ENCODE measurements at places on chromosomes 1 and 21. TPM values are rescaled to one million over a fixed set of nuclear protein-coding genes. Genes with fewer than 3 reads are reported as not detected.
A peak's percentile ranks its signal among the peaks of the same experiment; 100 is the strongest.

- DNase-seq, result no peak
- peak overlapping the region; percentile 72 for H3K27ac ChIP-seq
- no peak overlapping the region for H3K4me3 ChIP-seq
- no peaks in the 10 kb centered on the region for H3K36me3 ChIP-seq
- H3K4me1 ChIP-seq, result peaks cover 53% of the 10 kb centered on the region
- peaks cover 16% of the 10 kb centered on the region for H3K27me3 ChIP-seq
Observed at GRCh38 chr1:206687915-206688442, 3.3 kb downstream of the MAPKAPK2 start.

DNA sequence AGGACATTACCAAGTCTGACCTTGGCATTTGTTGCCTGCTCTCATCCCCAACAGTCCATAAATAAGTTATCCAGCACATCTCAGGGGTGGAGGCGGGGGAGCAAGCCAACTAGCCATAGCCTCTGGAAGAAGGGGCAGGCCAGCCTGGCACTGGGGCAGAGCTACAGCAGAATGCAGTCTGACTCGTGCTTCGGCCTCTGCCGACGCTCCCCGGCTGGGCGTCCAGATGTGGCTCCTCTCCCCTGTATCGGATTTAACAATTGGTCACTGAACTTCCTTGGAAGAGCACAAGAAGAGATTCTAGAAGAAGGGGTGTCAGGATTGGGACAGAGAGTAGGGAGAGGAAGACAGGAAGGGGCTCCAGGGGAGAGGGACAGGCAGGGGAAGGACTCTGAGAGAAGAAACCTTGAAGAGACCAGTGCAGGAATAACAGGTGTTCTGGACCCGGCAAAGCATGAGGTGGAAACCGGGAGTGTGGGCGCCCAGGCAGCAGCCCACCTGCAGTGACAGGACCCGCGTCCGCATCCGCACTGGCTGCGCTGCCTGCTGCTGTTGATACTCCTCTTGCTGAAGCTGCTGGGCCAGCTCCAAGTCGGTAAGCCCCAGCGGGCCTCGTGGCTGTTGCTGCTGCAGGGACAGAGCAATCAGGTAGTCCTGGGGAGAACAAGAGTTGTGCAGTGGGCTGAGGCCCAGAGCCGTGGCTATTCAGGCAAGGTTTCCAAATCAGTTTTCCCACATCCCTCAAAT, 9.4 kb downstream of the MINDY1 start:
- H3K27ac ChIP-seq, result peak overlapping the region; percentile 25
- DNase-seq, result no peak
- H3K27me3 ChIP-seq, result no peaks in the 10 kb centered on the region
- H3K4me1 ChIP-seq, result no peaks in the 10 kb centered on the region
- no peak overlapping the region for H3K4me3 ChIP-seq

DNA sequence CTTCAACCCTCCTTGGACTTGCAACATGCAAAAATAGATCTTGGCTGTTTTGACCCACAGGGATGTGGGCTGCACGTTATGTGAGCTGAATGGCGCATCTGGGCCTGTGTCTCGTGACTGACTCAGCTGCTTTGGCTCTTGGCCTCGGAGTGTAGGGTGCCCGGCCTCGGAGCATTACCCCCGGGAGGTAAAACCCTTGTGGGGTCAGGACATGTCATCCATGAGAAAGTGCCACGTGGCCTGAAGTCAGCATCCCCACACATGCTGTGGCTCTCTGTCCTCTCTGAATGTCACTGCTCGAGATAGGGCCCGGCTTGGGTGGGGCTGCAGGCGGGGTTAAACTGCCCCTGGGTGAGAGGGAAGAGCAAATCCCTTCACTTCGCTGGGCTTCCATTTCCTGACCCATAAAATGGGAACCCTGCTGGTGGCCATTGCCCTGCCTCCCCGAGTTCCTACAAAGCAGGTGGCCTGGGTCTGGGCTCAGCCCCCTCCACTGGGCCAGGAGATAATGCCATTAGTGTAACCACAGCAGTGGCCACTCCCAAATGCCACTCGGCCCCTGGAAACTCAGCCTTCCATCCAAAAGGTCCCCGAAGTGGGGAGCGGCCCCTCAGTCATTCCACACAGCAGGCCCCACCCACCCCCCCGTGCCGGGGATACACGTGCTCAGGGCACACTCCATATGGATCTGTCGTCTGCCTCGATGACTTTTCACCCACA, 22.8 kb upstream of the TSPEAR start:
- no peaks in the 10 kb centered on the region for H3K36me3 ChIP-seq
- no peak overlapping the region for H3K4me3 ChIP-seq
- no peak overlapping the region for H3K27ac ChIP-seq
- H3K4me1 ChIP-seq, result no peaks in the 10 kb centered on the region
- no peak for DNase-seq
- H3K27me3 ChIP-seq, result peaks cover 33% of the 10 kb centered on the region

- no peaks in the 10 kb centered on the region for H3K36me3 ChIP-seq
- DNase-seq, result no peak
- H3K4me3 ChIP-seq, result no peak overlapping the region
- H3K27ac ChIP-seq, result no peak overlapping the region
- H3K4me1 ChIP-seq, result no peaks in the 10 kb centered on the region
Observed at GRCh38 chr1:198651650-198652400, 13.0 kb downstream of the PTPRC start.

DNA sequence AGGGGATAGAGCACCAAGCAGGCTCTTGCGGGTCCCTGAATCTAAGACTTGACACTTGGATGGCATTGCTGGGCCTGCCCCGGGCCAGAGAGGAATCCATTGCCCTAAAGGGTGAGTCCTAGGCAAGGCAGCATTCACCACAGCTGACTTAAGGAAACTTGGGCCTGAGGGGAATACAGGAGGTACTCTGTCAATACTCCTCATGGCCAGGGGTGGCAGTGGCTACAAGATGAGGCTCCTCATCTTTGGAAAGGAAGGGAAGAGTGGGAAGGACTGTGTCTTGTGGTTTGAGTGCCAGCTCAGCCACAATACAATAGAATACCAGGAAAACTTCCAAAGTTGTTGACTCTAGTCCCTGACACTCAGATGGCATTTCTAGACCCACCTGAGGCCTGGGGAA, 5.1 kb downstream of the KRTAP22-1 start:
- no peak overlapping the region for H3K27ac ChIP-seq
- no peak overlapping the region for H3K4me3 ChIP-seq
- DNase-seq, result no peak
- no peaks in the 10 kb centered on the region for H3K4me1 ChIP-seq
- no peaks in the 10 kb centered on the region for H3K27me3 ChIP-seq

DNA sequence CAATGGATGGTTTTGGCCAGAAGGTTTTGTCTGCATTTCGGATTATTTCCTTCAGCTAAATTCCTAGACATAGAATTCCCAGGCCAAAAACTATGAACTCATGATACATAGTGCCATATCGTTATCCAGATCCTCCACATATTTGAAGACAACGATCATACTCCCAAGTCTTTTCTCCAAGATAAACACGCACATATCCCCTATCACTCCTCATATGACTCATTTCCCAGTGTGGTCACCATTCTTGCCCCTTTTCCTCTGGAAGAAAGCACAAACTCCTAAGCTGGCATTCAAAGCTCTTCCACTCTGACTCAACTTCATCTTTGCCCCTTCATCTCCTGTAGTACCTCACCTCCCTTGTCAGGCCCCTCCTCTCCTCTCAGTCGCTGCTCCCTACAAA, 277.6 kb downstream of the PLPP3 start:
- H3K4me1 ChIP-seq, result peaks cover 19% of the 10 kb centered on the region
- H3K4me3 ChIP-seq, result no peak overlapping the region
- no peak for DNase-seq
- H3K27me3 ChIP-seq, result no peaks in the 10 kb centered on the region

DNA sequence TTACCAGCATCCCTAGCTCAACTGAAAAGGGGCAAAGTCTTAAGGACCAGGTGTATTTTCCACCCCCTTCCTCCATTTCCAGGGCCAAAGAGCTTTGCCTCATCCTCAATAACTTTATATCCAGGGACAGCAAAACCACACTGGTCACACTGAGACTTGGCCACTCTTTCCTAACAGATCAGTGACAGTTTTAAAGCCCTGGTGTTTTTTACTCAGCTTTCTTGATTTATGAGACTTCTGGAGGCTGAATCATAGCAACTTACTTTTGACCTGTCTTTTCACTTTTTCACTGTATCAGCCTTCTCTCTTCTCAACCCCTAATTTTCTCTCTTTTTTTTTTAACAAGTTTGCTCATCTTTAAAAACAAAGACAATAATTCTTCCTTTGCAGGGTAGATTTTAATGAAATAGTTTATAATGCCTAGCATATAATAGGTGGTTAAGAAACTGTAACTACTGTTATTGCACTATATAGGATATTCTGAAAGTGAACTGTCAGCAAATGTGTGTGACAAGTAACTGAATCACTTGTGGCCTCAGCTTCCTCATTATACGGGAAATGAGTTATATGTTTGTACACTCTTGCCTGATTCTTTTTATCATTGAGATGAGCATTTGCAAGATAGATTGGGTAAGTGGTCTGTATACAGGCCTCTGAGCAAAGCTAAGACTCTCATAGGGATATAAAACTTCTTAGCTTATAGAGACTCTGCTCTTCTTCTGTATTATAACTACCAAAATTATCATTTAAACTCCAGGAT, 19.7 kb upstream of the DYNLT5 start:
- H3K36me3 ChIP-seq, result no peaks in the 10 kb centered on the region
- no peaks in the 10 kb centered on the region for H3K4me1 ChIP-seq
- no peak overlapping the region for H3K27ac ChIP-seq
- DNase-seq, result no peak
- H3K27me3 ChIP-seq, result peaks cover 5% of the 10 kb centered on the region

DNA sequence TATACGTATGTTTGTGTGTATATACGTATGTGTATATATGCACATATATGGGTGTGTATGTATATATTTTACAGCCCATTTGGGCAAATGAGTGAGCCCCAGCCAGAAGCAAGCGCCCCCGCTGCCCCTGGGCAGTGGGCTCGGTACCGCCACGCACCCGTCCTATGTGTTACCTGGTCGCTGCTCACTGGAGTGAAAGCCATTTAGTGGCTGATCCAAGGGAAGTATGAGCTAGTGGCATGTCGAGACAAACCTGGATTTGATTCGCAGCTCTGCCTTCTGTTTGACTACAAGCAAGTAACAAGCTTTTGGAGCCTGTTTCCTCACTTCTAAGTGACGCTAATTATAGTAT, 35.8 kb upstream of the JAK1 start:
- H3K4me1 ChIP-seq, result peaks cover 4% of the 10 kb centered on the region
- H3K27ac ChIP-seq, result no peak overlapping the region
- DNase-seq, result no peak
- H3K36me3 ChIP-seq, result peaks cover 12% of the 10 kb centered on the region

DNA sequence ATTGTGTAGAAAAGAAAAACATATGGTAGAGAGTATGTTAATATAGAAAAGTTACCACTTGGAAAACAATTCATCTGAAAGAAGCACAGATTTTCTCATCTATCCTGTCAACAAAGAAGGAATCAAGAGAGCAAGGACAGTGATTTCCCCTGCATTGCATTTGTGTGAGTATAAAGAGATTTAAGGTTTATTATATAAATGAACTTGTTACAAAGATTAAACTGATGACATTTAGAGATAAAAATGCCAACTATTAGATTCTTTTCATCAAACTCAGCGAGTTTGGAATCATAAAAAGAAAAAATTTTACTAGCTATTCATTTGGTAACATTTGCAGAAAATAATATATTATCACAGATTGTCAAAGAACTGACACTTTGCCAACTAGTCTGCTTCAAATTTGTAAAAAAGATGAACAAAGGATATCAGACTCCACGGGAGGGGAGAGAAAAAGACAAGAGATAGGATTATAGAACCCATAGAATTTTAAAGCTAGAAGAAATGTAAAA, at the start of gene RGS21:
Gene RGS21 (plus strand): TSS at position 51 of the 509 bp plus-strand sequence. CDS start 26,045 bp downstream, outside the sequence.
- no peak for DNase-seq
- peaks cover 4% of the 10 kb centered on the region for H3K4me1 ChIP-seq
- no peak within 1 kb of the TSS for H3K27ac ChIP-seq
- no peaks in the 10 kb centered on the region for H3K27me3 ChIP-seq

DNA sequence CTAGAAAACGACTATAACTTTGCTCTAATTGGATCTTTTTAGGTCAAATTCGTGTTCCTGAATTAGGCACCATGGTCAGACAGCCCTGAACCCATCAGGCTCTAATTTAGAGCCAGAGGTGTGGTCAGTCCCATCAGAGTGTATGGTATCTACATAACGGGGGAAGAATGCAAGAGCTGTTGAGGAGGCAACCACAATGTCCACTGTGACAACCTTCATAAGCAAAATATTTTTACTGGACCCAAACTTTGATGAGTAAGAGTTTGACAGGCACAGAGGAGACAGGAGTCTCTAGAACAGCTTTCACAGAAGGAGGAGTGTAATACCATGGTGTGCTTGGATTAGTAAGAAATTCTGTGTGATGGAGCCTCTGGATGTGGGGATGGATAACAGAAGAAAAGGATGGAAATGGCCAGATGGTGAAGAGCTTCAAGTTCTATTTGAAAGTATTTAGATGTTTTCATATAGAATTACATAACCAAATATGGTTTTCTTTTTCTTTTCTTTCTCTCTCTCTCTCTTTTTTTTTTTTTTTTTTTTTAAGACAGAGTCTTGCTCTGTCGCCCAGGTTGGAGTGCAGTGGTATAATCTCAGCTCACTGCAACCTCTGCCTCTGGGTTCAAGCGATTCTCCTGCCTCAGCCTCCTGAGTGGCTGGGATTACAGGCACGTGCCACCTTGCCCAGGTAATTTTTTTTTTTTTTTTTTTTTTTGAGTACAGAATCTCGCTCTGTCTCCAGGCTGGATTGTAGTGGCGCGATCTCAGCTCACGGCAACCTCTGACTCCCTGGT, 24.9 kb downstream of the UBE2U start:
- no peaks in the 10 kb centered on the region for H3K36me3 ChIP-seq
- H3K27me3 ChIP-seq, result no peaks in the 10 kb centered on the region
- no peak overlapping the region for H3K4me3 ChIP-seq
- peaks cover 3% of the 10 kb centered on the region for H3K4me1 ChIP-seq

- no peak for DNase-seq
- H3K4me1 ChIP-seq, result peaks cover 19% of the 10 kb centered on the region
- no peaks in the 10 kb centered on the region for H3K27me3 ChIP-seq
- no peak overlapping the region for H3K4me3 ChIP-seq
- H3K27ac ChIP-seq, result no peak overlapping the region
Observed at GRCh38 chr1:61344696-61345095, 262.3 kb downstream of the NFIA start.

- H3K27ac ChIP-seq, result no peak overlapping the region
- no peak overlapping the region for H3K4me3 ChIP-seq
- no peaks in the 10 kb centered on the region for H3K36me3 ChIP-seq
Observed at GRCh38 chr21:21971384-21971783, 973.2 kb downstream of the NCAM2 start.

The NAXE gene
- total RNA-seq, result 115 TPM

The TMPRSS15 gene
- total RNA-seq, result not detected

The KIF17 gene
- 1.1 TPM for total RNA-seq

The GNG4 gene
- total RNA-seq, result 19.6 TPM

The NPR1 gene
- 0.51 TPM for total RNA-seq
